ENCODE measurements at places on chromosomes 3 and 15. TPM values are rescaled to one million over a fixed set of nuclear protein-coding genes. Genes with fewer than 3 reads are reported as not detected.
A peak's percentile ranks its signal among the peaks of the same experiment; 100 is the strongest.

The GTF2E1 gene
- 18.0 TPM for total RNA-seq

The NDUFB4 gene
- 103 TPM for total RNA-seq

GRCh38 chr3:178966299-178967176 lies 105.1 kb downstream of the ZMAT3 start:
- no peak for DNase-seq

DNA sequence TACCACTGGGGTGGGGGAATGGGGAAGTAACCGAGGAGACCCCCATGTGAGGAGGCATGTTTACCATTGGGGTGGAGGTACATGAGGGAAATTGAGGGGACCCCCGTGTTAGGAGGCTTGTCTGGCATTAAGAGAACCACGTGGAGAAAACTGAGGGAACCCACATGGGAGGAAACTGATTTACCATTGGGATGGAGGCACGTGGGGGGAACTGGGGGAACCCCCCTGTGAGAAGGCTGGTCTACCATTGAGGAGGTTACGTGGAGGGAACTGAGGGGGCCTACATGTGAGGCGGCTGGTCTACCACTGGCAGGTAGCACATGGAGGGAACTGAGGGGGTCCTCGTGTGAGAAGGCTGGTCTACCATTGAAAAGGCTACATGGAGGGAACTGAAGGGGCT lies 159.4 kb downstream of the FBLN2 start:
- DNase-seq: peak; percentile 17

DNA sequence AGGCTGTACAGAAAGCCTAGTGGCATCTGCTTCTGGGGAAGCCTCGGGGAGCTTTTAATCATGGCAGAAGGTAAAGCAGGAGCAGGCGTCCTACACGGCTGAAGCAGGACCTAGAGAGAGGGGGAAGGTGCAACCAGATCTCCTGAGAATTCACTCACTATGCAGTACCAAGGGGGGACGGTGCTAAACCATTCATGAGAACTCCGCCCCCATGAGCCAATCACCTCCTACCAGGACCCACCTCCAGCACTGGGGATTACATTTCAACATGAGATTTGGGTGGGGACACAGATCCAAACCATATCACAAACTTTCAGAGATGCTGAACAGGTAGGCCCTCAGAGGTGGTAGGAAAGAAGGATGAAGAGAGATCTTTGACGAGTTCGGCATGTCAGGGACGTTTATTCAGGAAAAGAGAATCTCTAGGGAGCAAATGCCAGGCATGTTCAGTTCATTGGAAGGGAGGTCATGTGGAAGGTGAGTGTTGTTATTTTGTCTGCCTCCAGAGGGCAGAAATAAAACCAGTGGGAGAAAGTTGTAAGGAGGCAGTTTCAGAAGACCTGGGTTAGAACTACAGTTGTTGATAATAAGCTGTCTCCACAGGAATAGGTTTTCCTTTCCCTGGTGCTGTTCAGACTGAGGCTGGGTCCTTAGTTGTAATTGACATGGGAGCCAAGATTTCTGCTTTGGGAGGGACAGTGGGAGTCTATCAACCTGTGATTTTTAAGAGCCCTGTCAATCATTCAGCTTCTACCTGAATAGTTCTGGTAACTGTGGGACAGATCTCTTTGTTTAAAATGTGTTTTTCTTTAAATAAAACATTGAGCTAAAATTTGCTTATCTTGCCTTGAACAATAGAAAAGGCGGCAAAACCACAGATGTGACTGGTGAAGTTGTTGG lies 4.3 kb upstream of the FNDC3B start:
- no peak for DNase-seq

The NECTIN3 gene
- total RNA-seq: 27.3 TPM

- DNase-seq: no peak
These were observed 14.1 kb upstream of the CCR4 start for GRCh38 chr3:32937331-32937730.

DNA sequence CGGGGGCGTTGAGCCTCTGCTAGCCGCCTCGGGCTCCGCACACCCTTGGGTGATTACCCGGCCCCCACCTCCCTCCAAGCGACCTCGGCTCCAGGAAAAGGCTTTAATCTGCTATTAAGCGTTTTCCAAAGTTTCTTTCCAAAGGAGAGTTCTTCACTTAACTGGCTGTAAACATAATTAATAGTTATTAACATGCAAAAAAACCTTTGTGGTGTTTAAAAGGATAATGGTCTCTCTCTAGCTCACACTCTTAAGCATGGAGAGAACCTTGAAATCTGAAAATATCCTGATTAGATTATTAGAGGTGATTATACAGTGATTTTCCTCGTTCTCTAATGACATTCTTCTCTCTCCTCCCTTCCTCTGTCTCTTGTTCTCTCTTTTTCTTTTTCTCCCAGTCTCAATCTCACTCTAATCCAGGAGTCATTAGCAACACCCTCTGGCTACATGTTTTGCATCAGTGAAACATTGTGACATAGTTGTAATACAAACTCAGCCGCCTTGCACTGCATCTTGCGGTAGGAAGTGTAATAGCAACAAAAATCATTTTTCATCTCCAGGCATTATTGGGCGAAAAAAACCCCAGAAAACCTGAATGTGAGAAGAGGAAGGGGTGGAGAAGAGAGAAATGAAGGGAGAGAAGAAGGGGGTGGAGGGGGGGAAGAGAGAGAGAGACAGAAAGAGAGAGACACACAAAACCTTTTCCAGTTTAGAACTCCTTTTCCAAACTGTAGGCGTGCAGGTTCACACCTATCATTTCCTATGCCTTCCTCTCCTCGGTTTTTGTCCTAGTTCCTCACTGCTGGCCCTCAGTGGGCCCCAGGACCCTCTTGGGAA lies 24.4 kb downstream of the NR2F2 start:
- no peak for DNase-seq

DNA sequence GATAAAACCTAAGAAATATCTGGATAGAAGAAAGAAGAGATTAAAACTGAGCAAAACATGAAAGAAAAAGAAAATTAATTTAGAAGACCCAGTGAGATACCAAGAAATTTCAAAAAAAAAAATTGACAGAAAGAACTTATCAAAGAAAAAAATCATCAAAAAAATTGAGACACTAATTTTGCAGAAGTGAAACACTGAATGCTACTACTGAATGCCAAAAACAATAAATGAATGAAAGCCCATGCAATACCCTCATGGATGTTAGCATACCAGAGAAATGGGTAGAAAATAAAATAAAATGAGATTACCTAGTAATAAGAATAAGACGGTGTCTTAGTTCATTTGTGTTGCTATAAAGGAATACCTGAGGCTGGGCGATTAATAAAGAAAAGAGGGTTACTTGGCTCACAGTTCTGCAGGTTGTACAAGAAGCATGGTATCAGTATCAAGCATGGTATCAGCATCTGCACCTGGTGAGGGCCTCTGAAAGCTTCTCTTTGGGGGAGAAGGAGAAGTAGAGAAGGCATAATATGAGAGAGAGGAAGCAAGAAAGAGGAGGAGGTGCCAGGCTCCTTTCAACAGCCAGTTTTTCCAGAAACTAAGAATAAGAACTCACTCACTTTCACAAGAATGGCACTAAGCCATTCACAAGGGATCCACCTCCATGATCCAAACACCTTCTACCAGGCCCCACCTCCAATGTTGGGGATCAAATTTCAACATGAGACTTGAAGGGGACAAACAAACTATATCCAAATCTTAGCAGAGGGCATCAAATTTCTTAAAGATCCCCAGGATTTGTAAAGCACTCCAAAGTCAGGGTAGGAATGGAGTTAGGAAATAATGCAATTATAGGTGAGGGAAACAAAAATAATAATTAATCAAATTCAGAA lies 73.2 kb downstream of the BTLA start:
- no peak for DNase-seq
